ENCODE measurements at places on chromosomes 5 and 9.
A peak's percentile ranks its signal among the peaks of the same experiment; 100 is the strongest.

- no peak for DNase-seq
These were observed 33.1 kb downstream of the ZNF366 start for GRCh38 chr5:72474046-72474500.

GRCh38 chr9:121204121-121204520, 2.5 kb upstream of the RAB14 start:
- DNase-seq = no peak

DNA sequence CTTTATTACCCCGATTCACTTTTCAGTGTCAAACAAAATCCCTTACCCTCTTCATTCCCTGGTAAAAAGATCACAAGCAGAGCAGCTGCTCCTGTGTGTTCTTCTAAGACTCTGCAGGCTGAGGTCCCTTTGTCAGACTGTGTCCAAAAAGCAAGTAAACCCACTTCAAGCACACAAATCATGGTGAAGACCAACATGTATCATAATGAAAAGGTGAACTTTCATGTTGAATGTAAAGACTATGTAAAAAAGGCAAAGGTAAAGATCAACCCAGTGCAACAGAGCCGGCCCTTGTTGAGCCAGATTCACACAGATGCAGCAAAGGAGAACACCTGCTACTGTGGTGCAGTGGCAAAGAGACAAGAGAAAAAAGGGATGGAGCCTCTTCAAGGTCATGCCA, 34.5 kb downstream of the CREBRF start:
- no peak for DNase-seq

- DNase-seq = no peak
These were observed 138.6 kb downstream of the PALM2AKAP2 start for GRCh38 chr9:109918339-109919163.

DNA sequence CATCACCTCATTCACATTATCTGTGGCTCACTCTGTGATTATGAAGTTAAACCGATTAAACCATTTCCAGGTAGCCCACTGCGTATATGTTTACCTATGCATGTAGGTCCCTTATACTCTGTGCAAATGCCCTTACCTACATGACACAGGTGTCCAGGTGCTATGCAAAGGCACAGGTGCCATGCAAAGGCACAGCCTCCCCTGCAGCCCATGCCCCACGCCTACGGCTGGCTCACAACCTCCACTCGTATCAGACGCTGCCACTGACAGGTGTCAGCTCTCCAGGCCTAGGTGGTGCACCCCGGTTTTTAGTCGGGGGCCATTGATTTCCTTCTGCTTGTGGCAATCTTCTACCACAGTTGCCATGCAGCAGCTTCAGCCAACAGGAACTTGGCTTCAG, 57.7 kb upstream of the IRX1 start:
- no peak for DNase-seq

DNA sequence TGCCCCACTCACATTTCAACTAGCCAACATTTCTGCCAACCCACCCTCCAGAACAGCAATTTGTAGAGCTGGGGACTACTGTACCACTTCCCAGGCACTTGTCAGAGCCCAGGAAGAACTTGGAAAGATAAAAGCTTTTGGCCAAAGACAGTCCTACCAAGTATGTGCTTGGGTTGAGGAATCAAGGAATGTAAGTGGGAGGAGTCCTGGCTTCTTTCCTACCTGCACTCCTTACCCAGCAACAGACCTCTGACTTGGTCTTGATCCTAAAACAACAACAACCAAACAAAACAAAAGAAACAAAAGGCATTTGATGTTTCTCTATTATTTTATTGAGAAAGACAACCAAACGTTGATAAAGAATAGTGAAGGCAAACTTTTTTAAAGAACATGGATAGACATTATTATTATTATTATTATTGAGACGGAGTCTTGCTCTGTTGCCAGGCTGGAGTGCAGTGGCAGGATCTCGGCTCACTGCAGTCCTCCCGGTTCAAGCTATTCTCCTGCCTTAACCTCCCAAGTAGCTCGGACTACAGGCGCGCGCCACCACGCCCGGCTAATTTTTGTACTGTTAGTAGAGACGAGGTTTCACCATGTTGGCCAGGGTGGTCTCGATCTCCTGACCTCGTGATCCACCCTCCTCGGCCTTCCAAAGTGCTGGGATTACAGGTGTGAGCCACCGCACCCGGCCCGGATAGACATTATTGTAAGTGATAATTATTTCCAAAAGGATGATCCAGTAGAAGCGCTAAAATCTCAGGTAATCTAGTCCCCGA, 33.5 kb downstream of the ANXA2R start:
- DNase-seq = no peak

- no peak for DNase-seq
These were observed 200.0 kb downstream of the MELK start for GRCh38 chr9:36772449-36773403.

DNA sequence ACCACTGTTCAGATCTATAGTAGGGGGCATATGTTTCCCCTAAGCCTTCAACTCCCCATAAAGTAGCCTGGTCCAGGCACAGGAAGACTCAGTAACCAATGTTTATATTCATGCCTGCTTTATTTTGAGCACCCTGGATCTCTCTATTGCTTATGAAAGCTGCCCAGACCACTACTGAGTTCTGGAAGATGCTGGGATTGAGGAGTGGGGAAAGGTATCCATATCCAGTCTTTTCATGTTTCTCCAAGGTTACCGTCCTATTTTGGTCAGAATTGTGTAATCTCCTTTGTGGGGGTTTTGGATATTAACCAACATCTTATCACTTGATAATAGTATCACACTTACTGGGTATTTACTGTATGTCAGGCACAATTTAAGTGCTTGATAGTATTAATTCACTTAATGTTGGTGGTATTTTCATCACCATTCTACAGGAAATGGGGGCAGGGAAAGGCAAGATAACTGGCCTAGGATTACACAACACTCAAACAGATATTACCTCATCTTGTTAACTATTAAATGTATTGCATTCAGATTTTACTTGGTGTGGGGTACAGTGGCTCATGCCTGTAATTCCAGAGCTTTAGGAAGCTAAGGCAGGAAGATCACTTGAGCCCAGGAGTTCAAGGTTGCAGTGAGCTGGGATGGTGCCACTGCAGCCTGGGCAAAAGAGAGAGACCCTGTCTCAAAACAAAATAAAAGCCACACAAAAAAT, 36.3 kb downstream of the RUSC2 start:
- no peak for DNase-seq

DNA sequence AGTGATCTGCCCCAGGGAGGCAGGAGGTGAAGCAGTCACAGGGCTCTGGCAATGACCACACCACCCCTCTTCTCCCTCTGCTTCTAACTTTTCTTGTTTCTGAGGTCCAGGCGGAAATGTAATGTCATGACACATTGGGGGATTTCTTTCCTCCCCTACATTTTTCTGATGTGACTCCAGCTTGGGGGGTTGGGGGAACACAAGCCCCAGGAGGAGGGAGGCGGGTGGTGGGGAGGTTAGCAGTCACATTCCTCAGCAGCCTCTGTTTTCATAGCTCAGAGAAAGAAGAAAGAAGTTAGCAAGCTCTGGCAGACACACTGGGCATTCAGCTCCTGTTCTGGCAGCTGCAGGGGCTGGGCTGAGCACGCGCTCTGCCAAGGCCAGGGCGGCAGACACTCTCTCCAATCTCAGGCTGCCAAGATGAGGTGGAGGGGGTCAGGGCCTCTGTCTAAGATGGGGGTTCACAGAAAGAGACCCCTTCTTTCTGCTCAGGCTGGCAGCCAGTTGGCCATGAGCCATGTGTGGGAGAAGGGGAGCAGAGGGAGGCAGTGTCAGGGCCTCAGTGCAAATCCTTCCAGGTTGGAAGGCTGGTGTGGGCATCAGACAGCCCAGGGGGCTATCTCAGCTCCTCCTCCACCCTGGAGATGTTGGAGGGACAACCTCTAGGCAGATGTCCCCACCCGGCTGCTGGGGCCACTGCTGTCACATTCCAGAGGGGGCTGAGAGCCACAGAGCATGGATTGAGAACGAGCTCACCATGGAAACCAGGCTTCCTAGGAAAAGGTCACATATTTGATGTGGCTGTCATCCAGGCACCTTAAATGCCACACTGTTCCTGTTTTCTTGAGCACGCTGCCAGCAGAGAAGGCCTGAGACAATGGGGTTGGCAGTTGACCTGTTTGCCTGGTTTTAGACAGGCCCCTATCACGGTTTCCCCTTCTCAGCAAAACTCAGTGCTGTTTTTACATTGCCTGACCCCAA, 20.1 kb upstream of the PFDN1 start:
- no peak for DNase-seq

DNA sequence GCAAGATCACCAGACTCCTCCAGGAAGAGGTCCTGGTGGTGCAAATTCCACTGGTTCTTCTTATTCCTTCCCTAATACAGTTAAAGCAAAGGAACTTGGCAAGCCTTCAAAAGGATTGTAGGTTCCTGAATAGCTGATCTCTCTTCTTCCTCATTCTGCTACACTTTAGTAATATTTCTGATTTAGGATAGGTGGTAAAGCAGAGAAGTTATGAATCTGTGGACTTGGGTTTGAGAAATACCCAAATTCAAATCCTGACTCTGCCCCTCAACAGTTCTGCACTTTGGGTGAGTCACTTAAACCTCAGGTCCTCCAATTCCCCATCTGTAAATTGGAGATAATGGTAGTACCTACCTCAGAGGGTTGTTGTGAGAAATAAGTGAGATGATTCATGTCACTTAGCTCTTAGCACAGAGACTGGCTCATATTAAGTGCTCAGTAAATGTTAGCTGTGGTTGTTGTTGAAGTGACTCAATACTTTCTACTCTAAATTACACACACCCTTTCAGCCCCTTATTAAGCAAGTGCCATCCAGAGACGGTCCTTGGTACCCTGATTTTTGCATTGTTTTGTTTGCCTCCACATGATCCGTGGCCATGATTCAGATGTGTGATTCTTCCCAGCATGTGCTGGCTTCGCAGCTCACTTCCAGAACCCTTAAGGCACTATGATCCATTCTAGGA, 5.2 kb downstream of the SH3RF2 start:
- DNase-seq = no peak

DNA sequence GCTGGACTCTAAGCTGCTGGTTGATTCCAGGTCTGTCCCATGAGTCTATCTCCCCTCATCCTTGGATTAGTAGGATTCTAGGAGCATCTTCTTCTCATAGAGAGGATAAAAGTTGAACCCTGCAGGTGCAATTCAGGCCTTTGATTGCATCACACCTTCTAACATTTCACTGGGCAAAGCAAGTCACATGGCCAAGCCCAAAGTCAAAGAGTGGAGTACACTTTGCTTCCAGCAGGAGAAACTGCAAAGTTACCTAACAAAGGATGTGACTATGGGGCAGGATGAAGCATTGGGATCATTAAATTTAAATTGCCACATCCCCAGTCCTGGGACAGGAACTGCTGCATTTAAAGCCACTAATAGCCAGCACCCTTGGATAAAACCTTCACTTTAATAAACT, 51.0 kb upstream of the EGFLAM start:
- no peak for DNase-seq

GRCh38 chr5:133930061-133930812, 38.2 kb downstream of the C5orf15 start:
- DNase-seq = peak; percentile 48

GRCh38 chr9:29564564-29564963, 1991.3 kb upstream of the C9orf72 start:
- DNase-seq = no peak
